ENCODE measurements at places on chromosomes 1 and 21.

- no peak for DNase-seq
Observed at GRCh38 chr1:98327220-98327861, 334.2 kb upstream of the SNX7 start.

DNA sequence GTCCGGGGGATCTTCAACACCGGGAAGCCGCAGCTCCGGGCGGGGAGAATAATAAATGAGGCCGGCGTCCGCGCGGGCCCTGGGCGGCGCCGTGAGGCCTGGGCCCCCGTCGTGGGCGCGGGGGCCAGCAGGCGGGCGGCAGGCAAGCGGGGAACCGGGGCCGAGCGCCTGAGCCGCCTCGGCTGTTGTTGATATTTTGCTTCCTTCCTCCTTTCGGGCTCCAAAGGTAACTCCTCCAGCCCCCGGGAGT, at the start of gene MEF2D:
TSS of gene MEF2D (minus strand) at position 233 of the 250 bp plus-strand sequence. CDS start 17,483 bp downstream, outside the sequence.
- no peak for DNase-seq

DNA sequence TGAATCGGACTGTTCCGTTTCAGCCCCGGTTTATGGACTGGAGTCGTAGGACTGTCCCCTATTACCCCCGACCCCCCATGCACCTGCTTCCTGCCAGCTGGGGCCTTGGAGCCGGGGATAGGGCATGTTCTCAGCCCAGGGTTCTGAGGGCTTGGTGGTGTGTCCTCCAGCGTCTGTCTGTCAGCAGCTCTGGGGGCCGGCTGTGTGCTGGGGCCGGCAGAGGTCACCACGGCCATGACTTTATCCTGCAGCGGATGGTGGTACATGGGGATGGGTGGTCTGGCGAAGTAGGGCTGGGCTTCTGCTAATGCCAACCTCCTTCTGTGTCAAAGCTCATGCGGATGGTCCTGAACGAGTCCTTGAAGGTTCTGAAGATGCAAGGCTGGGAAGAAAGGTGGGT, 5.5 kb downstream of the RRP1 start:
- no peak for DNase-seq

- DNase-seq = peak; percentile 26
Observed at GRCh38 chr21:46229133-46229922, 754 bp upstream of the LSS start.

DNA sequence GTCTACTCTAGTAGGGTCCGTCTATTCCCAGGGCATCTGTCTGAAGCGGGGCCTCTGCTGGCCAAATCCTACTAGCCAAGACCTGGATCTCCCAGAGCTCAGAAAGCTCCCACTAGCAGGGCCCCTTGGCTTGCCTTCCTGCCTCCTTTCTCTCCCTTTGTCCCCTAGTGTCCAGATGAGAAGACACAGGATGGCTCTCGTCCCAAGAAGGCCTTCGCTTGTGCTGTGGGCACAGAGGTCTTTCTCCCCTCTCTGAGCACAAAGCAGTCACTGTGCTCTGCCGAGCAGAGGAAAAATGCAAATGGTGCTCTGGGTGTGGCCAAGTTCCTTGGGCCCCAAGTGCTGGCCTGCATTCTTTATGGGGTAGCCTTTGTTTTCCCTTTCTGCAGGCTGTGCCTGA, 13.0 kb upstream of the GPR137B start:
- DNase-seq = no peak

DNA sequence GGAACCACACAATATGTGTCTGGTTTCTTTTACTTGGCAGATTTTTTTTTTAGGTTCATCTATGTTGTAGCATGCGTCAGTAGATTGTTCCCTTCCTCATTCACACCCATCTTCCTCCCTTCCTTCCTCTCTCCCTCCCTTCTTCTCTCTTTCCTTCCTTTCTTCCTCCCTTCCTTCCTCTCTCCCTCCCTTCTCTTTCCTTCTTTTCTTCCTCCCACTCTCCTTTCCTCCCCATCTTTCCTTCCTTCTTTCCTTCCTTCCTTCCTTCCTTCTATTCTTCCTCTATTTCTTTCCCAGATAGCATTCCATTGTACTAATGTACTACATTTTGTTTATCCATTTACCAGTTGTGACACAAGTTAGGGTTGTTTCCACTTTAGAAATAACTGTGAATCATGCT, 218.0 kb downstream of the RGS7 start:
- DNase-seq = no peak

- DNase-seq = peak; percentile 84
Observed at GRCh38 chr1:210360852-210361477, 32.3 kb downstream of the HHAT start.

DNA sequence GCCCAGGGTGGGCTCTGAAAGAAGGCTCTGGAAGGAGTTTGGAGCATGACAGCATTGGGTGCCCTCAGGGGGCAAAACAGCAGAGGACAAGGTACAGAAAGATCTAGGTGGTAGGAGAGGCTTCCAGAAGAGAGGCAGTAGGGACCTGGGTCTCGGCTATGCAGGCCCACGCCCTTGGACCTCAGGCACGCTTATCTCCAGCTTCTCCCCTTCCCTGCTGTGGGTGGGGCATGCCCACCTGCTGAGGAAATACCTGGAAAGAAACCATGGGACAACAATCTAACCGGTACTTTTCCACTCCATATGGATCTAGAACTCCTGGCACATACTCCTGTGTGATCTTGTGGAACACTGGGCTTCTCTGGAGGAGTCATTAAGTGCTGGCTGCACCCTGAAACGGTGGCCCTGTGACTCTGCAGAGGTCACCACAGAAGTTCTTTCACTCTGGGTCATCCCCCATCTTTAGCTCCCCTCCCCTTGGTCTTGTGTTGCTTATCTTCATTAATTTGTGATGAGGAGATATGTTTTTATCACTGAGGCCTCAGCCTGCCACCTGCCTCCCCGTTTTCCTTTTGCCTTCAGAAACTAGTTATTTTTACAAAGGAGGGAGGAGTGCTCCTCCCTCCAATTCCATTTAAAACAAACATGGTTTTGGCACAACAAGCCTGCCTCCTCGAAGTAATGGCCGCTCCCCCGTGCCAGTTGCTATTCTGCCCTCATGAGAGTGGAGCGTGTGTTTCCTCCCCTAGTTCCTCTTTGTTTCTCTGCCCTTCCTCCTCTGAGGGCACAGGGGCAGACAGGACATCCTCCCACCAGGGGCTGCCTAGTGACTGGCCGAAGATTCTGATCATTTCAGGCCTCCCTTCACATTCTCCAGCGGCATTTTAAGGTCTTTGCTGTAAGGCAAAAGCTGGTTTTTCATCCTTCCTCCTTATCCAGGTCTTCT, 78.0 kb upstream of the ATP5PO start:
- no peak for DNase-seq

GRCh38 chr1:61322769-61323168, 240.4 kb downstream of the NFIA start:
- no peak for DNase-seq

DNA sequence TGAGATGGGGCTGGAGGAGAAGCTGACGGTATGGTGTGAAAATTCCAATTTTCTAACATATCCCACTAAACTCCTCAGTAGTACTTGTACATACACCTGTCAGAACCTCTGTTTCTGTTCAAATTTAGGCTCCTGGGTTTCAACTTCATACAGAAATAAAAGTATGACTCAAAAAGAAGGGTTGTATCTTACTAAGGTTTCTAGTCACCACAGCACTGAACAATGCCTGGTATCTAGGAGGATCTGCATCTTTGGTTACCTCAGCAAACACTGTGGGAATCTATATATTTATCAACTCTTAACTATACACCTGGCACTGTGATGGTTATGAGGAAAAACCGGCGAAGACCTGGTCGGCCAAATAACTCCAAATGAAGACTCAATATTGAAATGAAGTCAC, 13.8 kb downstream of the RBM34 start:
- no peak for DNase-seq

DNA sequence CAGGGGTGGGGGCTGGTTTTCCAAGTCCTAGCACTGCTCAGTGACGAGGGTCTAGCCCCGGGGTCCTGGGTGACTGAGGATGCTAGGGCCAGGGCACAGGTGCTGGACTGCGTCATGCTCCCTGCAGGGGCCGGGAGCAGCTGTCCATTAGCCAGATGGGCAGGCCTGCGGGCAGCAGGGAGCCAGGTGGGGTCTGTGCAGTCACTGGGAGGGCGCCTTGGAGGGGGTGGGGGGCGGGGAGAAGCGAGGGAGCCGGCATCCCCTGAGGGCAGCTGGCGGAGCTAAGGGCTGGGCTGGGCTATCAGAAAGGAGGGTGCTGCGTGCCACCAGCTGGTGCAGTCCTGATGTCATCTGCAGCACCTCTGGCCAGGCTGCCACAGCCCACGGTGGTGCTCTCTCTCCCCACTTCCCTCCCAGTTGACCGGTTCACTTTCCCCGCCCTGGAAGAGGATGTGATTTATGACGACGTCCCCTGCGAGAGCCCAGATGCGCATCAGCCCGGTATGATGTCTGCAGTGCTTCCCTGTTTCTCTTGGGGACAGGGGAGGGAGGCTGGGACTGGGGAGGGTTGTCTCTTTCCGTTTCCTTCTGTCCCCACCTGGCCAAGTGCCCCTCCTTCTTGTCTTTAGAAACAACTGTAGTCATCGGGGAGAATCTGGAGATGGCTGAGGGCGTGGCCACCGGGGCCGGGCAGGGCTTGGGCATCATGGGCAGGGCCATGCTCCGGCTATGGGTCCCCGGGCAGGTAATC, 63.8 kb downstream of the ARHGEF10L start:
- no peak for DNase-seq

DNA sequence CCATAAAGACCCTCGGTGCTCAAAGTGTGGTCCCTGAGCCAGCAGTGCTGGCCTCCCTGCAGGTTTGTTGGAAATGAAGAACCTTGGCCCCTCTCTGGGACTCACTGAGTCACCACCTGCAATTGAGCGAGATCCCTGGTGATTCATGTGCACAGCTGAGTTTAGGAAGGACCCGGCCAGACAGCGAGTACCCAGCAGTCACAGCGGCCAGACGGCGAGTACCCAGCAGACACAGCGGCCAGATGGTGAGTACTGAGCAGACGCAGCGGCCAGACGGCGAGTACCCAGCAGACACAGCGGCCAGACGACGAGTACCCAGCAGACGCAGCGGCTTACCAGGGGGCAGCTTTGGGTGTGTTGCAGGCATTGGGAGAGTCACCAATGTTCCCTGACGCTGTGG, 123.8 kb downstream of the PRDM16 start:
- DNase-seq = no peak

DNA sequence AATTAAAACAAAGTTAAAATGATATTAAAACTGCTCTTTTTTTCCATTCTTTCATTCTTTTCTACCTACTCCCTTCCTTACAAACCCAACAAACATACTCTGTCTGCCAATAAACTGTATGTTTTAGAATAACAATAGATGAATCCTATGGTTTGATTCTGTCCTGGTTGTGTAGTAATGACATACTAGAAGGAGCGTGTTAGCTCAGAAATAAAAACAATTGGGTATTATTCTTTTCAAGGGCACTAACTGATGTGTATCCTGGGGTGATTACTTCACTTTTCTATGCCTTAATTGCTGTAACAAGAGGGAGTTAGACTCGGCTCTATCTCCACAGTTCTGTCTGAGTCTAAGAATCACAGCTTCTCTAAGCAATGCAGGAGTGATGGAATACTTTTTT, 194.4 kb downstream of the GIPC2 start:
- no peak for DNase-seq

GRCh38 chr21:25944672-25945213, 210.0 kb downstream of the GABPA start:
- DNase-seq = no peak

DNA sequence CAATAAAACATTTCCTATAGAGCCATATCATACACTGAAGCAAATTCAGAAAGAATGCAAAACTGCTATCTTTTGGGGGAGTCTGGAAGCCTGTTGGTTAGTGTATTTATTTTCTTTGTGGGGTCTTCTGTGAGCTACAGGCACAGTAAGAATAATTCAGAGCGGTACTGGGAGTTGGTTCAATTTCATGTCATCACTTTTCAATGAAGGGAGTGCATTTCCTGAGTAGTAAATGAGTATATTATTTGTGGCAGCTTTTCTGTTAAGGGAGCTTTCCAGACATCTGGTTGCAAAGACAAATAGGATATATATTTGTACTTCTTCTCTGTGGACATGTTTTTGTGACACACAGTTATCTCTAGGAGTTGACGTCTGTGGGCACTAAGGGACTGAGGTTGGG, 130.6 kb downstream of the HUNK start:
- DNase-seq = no peak

DNA sequence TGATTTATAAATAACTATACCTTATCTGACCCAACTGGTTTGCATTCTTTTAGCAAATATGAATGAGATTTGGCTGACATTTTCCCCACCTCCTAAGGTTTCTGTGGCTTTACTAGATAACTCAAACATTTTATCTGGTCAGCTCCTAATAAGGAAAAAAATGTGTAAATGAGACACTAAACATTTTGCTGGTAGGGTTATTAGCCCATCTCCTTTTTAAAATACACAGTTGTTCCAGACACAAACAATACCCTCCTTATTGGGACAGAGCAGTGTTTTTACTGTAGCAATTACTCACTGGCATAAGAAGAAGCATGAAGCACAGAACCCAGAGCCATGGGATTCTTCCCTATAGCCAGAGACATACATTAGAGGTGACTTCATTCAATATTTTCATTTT, 53.8 kb upstream of the NUF2 start:
- DNase-seq = no peak

DNA sequence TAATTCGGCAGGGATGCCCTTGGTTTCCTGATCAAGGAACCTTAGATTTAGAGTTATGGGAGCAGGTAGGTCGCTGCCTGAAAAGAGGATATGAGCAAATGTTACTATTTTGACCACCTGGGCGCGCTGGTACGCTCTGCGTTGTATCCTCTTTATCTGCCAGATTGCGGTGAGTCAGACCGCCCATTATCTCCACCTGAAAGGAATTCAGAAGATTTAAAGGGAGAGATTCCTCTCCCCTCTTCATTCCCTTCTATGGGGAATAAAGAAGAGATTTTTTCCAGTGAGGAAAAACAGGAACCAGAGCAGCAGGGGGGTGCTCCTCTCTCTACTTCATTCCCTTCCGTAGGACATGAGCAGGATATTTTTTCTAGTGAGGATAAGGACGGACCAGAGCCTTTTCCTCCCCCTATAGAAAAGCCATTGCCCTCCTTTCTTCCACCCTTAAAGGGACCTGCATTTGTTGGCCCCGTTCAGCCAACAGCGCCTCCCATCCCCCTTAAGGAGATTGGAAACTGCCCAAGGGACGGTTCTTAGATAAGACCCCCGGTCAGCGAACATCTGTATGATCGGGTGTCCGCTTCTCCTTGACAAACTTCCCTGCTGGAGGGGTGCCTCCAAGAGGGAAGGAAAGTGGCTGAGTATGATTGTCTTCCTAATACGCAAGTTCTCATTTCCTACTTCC, 34.1 kb downstream of the CLCA1 start:
- no peak for DNase-seq

GRCh38 chr1:184075055-184076029, 23.8 kb downstream of the TSEN15 start:
- peak; percentile 44 for DNase-seq

DNA sequence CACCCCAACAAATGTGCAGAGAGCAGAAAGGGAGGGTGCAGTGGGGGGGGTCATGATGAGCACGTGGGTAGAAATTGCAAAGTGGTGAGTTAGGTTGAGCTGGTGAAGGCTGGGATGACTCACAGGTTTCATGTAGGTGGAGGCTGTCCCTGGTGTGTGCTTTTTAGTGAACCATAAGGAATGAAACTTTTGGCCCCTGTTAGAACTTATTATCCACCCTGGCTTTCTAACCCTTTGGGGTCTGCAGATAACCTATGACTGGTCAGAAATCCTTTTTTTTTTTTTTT, 46.9 kb downstream of the DOP1B start:
- peak; percentile 58 for DNase-seq

GRCh38 chr1:74481607-74482006, 30.8 kb downstream of the LRRC53 start:
- DNase-seq = no peak
